Left cardiac atrium (tissue), 4 donors: ENCODE measurements at places on chromosomes 1 and 21.

GRCh38 chr21:42200906-42201614, 17.9 kb upstream of the ABCG1 start:
- no peak for DNase-seq

- no peak for DNase-seq
Measured at GRCh38 chr1:14759042-14759818, 160.7 kb downstream of the KAZN start.

GRCh38 chr1:232509570-232509969, 120.4 kb downstream of the SIPA1L2 start:
- DNase-seq = no peak

GRCh38 chr1:171431994-171432393, 53.3 kb upstream of the PRRC2C start:
- DNase-seq = no peak

DNA sequence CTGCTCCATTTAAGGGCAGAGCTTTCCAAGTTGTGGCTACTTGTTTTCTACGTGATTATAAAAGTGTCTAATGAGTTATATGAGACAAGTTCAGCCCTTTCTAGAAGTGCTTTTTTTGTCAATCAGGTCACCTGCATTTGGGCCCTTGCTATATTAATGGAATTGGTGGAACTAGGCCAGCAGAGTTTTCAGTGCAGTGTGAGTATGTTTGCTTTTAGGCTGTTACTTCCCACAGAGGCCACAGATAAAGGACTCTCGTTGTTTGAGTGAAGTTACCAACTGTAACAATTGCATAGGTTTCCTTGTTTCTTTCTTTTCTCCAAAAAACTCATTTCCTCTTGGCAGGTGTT, 10.9 kb downstream of the SMAP2 start:
- no peak for DNase-seq

- DNase-seq = no peak
Measured at GRCh38 chr1:156980551-156980950, 60.1 kb downstream of the LRRC71 start.

DNA sequence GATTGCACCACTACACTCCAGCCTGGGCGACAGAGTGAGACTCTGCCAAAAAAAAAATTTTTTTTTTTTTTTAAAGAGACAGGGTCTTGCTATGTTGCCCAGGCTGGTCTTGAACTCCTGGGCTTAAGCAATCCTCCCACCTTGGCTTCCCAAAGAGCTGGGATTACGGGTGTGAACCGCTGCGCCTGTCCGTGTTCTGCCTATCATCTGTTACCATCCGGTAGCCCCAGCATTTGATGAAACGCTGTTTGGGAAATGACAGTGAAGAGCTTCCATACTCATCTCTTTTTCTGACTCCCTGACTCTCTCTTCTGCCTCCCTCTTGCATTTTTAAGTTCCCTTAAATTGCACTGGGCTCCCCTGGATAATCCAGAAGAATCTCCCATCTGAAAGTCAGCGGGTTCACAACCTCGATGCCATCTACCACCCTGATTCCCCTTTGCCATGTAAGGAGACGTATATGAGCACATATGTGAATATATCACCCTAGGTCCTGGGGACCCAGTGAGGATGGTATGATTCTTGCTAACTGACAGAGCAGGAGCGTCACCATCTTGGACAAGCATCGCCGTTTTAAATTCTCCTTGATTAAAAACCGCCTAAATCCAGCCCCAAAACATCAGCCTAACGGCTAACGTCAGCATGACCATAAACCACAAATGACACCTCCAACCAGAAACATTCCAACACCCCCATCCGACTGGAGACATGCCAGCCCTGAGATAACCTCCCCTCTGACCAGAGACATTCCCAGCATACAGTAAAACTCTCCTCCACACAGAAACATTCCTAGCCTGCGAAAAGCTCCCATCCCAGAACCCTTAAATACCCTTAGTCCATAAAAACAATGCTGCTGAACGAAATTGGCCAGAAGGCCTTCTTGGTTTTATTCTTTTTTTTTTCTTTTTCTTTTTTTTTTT, 12.4 kb downstream of the TNFRSF8 start:
- peak; percentile 72 for DNase-seq
